SK-N-SH (cell line): ENCODE measurements at places on chromosomes 5 and 9. TPM values are rescaled to one million over a fixed set of nuclear protein-coding genes. Genes with fewer than 3 reads are reported as not detected.

The GARIN3 gene
- not detected in 2 replicates for polyA plus RNA-seq

The SLC4A9 gene
- polyA plus RNA-seq, result 0.02 TPM in 1 of 2 replicates, not detected in the other

The STC2 gene
- 5.9 and 9.1 TPM in 2 replicates for polyA plus RNA-seq

The PARP8 gene
- 6.2 and 8.6 TPM in 2 replicates for polyA plus RNA-seq

The SPINK4 gene
- not detected in 2 replicates for polyA plus RNA-seq

The CDC25C gene
- 4.9 and 5.2 TPM in 2 replicates for polyA plus RNA-seq
